Stimulated activated naive CD8-positive, alpha-beta T cell treated with anti-CD3 and anti-CD28 coated beads, Interleukin-15, Interleukin-2, amounts not matched to agents 100 U/mL and 50 U/mL, for 24 hours (primary cell): ENCODE measurements at places on chromosomes 5 and 9.
A peak's percentile ranks its signal among the peaks of the same experiment; 100 is the strongest.

GRCh38 chr9:91677822-91678436 is 254.3 kb upstream of the NFIL3 start:
- DNase-seq, result no peak

- no peak for DNase-seq
Observed at GRCh38 chr9:87812375-87813118, 70.1 kb upstream of the SPATA31E1 start.

GRCh38 chr5:140833993-140834392 is at the start of gene PCDHA7:
TSS of gene PCDHA7 (plus strand) at chr5:140834269. CDS start at chr5:140834384, 115 bp downstream.
- DNase-seq, result no peak

- DNase-seq, result peak; percentile 13
Observed at GRCh38 chr5:1521671-1522600, 1.8 kb downstream of the LPCAT1 start.

DNA sequence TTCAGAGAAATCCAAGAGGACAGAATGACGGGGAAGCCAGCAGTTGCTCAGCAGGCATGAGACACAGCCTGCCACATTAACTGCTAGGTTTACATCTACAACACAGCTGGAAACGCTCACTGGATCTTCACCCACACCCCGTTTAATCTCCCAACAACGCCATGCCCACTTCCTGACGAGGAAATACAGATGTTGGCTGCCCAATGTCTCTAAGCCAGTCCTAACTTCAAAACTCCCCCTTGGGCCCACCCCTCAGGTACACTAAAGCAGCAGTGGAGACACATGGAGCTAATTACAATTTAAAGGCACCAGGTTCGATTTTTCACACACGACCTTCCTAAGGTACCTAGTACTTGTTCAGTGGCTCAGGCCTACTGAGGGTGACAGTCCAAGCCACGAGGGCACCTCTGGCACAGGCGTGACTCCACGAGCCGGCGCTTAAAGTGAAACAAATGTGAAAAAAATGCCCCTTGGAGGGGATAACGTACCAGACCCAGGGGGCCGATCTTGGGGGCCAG is 904 bp downstream of the RPL12 start:
- DNase-seq, result no peak

GRCh38 chr9:89888677-89889076 is 283.9 kb downstream of the GADD45G start:
- no peak for DNase-seq

- DNase-seq, result no peak
Observed at GRCh38 chr5:10673407-10673806, 87.6 kb downstream of the DAP start.

- no peak for DNase-seq
Observed at GRCh38 chr9:93906195-93906880, 48.8 kb downstream of the BARX1 start.

- DNase-seq, result no peak
Observed at GRCh38 chr9:137988701-137989100, 111.1 kb downstream of the CACNA1B start.

GRCh38 chr5:77590347-77590746 is 48.2 kb downstream of the OTP start:
- no peak for DNase-seq

GRCh38 chr5:35518104-35518503 is 99.6 kb upstream of the SPEF2 start:
- DNase-seq, result no peak

GRCh38 chr9:133742849-133743444 is 4.8 kb upstream of the SARDH start:
- DNase-seq, result peak; percentile 84

- DNase-seq, result no peak
Observed at GRCh38 chr9:79145442-79145841, 426.3 kb upstream of the TLE4 start.

GRCh38 chr5:180594311-180595045 is 3.2 kb upstream of the SCGB3A1 start:
- no peak for DNase-seq

GRCh38 chr9:36855448-36856315 is 178.4 kb downstream of the PAX5 start:
- DNase-seq, result peak; percentile 44

DNA sequence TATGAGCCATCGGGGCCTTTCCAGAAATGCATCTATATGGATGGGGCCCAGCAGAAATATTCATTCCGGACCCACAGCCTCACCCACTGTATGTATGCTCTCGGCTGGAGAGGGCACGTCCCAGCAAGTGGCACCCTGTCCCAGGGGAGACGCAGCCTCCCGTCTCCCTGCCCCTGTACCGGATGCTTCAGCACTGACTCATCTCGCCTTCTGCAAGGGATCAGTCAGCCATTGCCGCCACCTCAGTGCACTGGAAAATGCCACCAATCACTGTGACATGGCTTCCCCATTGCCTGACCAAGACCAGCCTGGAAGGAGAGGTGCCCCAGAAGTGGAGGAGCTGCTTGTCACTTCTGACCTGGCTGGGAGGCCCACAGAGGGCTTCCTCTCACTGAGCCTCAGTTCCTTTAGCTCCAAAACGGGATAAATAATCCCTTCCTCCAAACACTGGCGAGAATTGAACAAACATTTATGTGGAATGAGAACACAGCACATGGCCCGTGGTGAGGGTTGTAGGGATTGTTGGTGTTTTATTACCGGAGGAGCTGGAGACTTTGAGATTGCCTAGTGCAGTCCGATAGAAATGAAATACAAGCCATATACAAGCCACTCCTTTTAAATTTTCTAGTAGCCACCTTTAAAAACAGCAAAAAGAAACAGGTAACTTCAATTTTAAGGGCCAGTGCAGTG is 43.9 kb upstream of the ORM1 start:
- DNase-seq, result no peak

DNA sequence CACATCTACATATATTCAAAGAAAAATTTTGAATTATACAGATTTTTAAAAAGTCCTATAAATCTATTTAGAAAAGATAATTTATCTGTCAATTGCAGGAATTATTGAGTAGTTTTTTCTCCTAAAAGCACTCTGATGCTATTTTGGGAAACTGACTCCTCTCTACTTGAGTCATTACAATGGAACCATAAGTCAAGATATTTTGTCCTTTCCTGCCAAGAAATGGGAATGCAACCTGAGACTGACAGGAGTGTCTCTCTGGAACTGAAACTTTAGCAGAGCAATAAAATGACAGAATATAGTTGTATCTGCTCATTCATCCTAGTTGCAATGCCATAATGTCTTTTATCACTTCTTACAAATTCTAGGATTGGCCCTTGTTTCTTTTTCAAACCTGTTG is 48.6 kb downstream of the CARTPT start:
- DNase-seq, result no peak

DNA sequence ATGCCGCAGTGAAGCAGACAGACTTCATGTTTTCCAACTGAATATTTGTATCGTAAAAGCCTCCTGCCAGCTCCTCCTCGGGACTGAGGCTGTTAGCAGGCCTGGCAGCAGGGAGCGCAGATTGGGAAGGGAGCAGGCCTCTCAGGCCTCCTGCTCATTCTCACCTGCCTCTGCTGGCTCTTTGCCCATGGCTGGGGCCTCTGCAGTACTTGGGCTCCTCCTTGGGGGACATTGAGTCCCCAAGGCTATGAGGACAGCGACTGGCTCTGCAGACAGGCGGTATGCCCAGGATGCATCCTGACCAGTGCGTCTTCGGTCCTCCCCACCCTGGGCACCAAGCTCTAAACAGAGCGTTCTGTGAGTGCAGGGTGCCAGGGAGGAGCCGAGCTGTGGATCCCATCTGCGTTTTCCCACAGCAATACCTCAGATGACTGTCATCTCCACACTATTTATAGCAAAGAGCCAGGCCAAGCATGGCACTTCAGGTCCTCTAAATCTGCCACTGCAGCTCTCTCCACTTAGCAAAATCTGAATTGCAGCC is 38.7 kb downstream of the TSTD2 start:
- DNase-seq, result no peak

GRCh38 chr5:172758077-172758833 is 12.7 kb downstream of the DUSP1 start:
- no peak for DNase-seq

- no peak for DNase-seq
Observed at GRCh38 chr9:25726871-25727410, 48.7 kb upstream of the TUSC1 start.

- DNase-seq, result no peak
Observed at GRCh38 chr9:8694983-8695588, 895.5 kb upstream of the DMAC1 start.

GRCh38 chr9:36818965-36819870 is 214.8 kb downstream of the PAX5 start:
- DNase-seq, result no peak

- DNase-seq, result peak; percentile 80
Observed at GRCh38 chr5:170293273-170293672, 4.3 kb downstream of the LCP2 start.

DNA sequence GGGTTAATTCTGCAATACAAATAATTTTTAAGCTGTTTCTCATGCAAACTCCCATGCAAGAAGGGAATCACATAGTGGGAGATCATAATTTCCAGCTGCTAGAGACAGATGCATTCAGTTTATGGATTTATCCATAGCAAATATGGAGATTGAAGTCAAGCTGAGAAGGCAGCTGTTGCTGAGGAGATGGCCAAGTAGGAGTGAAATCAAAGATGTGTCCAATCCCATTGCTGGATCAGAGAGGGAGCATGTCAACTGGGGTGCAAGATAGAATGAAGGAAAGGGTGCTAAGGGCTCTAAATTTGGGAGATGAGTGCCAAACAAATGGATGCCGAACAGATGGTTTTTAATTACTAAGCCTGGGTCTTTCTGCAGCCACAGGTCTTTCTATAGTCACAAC is 504.5 kb downstream of the NFIB start:
- no peak for DNase-seq

DNA sequence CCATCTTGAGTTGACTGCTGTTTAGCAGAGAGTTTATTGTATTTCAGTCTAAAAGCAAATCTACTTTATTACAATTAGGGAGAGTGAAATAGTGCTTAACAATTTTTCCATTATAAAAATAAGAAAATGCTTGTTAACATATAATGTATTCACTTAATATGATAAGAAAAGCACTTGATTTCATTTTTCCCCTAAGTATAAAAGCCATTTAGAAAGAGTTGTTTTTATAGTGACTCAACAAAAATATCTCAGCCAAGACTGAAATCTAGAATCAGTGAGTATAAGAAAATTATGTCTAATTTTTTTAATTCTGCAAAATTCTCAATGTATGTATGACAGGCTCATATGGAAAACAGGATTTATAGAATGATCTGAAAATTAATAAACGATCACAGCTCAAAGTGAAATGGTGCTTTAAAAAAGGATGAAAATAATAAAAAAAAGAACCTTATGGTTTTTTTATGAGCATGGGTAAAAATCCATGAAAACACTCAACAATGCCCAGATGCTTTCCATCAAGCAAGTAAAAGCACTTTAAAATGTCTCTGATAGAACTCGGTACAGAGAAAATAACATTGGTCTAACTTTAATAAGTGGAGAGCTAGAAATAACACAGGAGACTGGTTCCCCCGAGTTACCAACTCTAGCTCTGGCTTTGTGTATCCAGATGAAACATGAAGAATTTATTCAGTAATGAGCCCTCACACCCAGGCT is 1057.8 kb upstream of the WWC1 start:
- no peak for DNase-seq

DNA sequence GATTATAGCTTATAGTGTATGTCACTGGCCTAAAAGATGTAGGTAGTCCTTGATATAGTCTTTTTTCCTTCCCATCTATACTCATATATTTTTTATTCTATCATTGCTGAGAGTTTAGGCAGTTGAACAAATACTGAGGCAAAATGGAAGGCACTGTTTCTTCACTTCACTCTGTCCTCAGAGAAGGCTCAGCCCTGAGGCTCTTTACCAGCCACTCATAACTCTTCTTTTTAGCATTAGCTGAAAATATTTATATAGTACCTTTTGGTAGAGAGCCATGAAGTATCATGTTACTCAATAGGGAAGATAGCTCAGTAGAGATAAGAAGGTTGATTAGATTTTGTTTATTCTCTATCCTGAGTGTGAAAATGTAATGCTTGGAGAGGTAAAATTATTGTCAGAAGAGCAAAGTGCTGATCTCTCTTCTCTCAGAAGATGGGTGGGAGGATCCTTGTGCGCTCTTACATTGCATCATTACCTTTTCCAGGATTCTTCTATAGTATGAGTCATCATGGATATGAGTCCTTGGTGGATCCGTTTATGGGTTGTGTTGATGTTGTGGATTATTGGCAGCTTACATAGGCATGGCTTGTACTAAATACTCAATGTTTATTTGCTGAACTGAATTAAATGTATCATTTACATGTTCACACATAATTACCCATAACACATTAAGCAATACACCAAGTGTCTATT is 88.1 kb downstream of the ANXA1 start:
- DNase-seq, result no peak

- DNase-seq, result no peak
Observed at GRCh38 chr5:63125862-63126261, 547.2 kb downstream of the LRRC70 start.

- DNase-seq, result no peak
Observed at GRCh38 chr5:38373743-38374142, 115.4 kb downstream of the EGFLAM start.

DNA sequence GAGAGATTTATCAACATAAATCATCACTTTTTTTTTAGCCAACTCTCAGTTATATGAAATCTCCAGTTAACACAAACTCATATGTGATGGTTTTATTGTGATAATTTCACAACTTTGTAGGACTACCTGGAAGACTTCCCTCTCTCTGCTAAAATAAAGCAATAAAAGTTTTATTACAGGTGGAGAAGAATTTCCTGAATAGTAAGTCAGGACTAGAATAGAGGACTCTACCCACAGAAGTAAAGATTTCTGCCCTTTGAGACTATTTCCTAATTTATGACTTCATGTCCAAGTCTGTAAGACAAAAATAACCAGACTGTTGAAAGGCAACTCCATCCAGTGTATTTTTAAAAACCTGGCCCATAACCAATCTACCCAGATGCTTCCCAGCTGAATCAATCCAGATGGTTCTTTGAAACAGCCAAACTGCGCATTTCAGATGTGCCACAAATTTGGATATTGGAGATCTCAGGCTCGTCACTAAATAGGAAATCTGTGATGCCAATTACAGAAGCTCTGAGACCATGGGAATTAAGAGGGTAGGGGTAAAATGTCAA is 234.0 kb upstream of the NMUR2 start:
- no peak for DNase-seq

- DNase-seq, result no peak
Observed at GRCh38 chr5:67381236-67381880, 184.8 kb upstream of the CD180 start.

DNA sequence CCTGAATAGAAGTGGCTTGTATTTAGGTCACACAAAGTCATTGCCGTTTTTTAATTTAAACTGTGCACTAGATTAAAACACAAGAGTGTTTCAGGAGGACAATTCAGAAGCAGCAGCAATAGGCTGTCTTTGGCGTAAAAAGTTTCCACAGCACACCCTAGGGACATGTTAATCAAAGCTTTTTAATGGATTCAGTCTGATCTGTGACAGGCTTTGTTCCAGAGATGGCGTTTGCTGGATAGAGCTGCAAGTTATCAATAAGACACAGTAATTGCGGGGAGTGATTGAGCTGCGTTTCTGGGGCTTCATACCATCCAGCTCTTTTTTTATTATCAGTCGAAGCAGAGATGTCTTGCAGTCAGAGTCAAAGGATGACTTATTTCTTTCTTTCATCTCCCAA is 300.3 kb downstream of the ZNF608 start:
- no peak for DNase-seq
